GM03348 (cell line): ENCODE measurements at places on chromosomes 4 and X.

GRCh38 chr4:73621357-73621756 is 1.1 kb upstream of the RASSF6 start:
- no peak for DNase-seq

DNA sequence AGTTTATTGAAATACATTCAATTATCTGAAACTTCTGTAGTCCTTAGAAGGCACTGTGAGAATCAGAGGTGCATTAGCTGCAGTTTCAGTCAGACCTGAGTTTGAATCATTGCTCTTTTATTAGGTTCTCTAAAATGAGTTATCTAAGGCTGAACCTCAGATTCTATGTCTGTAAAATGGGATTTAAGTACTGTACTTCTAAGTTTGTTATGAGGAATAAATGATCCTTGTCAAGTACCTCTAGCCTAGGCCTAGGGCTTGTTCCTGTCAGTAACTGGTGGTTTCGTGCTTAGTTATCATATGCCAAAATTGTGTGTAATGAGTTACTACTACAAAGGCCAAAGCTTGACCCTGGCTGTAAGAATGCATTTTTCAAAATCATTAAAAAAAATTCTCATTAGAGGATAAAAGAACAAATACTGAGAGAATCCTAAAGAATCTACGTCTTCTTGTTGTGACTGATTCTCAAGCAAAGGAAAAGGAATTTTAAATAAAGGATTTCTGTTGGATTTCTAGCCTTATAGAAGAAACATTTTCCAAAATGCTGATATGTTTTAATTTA is 65.8 kb downstream of the SLIT2 start:
- DNase-seq: no peak

DNA sequence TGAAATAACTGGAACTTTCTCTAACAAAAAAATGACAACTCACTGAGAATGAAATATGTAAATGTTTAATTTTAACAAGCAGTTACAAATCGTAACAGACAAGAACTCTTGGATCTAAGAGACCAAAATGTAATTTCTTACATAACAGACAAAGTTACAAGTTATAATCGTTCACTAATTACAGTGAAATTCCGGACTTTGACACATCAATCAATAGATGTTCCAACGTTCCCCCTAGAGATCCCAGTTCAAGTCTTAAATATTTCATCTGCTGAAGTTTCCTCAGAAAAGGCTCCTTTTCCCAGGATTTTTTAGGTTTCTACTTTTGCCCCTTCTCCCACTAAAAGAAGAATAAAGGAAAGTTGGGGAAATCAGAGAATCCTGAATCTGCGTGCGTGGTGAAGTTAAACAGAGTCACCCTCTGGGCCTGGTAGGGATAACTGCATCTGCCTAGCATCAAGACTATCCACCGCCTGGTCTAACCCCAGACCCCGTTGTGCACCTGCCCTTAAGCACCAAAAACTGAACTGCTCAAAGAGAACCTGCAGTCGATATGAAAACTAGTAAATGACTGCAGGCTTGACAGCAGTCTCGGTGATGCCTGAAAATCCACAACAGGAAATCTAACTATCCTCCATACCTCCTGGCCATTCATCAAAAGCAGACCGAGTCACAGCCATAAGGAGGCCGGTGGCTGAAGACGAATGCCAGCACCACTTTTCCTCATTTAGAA is 2.3 kb downstream of the IRF2 start:
- DNase-seq: peak; percentile 43

DNA sequence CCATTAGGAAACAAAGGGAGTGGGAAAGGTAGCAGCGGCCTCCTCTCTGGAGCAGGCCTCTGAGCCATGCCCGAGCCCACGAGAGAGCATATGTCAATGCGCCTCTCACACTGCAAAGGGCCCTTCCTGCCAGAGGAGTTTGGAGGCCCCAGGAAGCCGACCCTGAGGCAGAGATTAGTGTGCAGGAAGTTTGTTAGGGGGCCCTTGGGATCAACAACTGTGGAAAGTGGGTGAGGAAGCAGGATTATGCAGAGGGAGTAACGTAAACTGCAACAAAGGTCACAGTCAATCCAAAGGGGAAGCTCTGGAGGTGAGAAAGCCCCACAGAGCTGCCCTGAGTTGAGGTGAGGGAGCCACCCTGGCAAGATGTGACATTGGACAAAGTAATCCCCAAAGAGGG is 17.4 kb downstream of the RTL5 start:
- DNase-seq: no peak

GRCh38 chrX:100680756-100681155 is 36.8 kb downstream of the SRPX2 start:
- DNase-seq: no peak

DNA sequence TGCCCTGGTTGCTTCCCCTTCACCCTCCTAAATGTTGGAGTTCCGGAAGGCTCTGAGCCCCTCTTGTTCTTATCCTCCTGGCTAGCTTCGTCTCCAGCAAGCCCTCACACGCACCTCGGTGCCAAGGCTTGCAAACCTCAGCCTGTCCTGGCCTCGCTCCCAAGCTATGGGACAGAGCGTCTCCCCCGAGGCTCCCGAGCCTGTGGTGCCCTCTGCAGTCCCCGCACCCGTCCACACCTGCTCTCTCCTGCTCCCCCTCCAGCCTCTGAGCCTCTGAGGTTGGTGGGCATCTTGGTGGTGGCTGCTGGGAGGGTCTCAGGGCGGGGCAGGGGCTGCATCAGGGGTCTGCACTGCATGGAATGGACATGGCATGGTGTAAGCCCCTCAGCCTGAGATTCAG is 63.2 kb downstream of the TRMT44 start:
- DNase-seq: no peak

GRCh38 chr4:181677621-181678020 is 565.6 kb upstream of the TENM3 start:
- no peak for DNase-seq

DNA sequence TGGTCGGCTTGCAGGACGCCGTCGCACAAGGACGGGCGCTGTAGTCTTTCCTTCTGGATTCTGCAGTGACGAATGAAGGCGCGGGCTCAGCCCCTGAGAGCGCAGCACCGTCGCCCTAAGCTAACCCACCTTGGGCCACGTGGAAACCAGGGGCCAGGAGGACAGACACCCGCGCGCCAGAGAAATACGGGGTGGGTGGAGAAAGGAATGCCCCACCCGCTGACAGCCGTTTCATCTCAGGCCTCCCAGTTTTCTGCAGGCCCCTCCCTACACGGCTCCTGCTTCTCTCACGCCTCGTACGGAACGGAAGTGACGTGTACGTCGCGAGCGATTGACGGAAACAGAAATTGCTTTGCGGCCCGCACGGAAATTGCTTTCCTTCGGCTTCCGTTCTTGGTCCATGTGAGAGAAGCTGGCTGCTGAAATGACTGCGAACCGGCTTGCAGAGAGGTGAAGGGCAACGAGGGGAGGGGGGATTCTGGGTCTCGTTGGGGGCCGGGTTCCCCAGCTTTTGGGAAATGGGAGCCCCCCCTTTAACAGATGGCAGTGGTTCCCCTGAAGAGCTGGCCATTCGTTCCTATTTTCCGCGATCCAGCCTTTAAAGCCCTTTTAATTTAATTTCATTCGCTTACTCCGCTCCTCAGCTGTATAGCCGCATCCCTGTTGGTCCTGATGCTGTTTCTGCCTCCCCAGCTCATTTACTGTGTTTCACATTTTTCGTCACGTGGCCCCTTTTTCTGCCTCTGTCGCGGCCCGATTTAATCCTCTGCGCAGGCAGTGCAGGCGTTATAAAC is at the start of gene UTP14A:
Gene UTP14A (plus strand): TSS at position 378 of the 794 bp plus-strand sequence. CDS start 47 bp downstream, at position 425.
- DNase-seq: peak; percentile 86

DNA sequence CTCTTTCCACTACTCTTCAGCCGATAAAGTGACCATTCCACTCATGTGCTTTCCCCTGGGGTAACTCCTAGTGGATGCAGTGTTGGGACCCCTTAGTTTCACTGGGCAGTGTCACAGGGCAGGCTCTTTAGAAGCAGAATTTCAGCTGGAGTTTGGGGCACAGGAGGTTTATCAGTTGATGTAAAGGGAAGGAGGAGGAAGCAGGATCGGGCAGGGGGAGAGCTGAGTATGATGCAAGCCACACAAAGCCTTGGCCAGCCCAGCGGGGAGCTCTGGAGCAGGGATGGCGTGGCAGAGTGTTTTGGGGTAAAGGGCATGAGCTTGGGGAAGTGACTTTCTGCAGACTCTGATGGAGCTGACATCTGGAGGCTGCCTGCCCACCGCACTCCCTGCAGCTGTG is 19.3 kb downstream of the WDR13 start:
- DNase-seq: no peak

GRCh38 chrX:45622538-45622937 is 421.9 kb upstream of the DIPK2B start:
- peak; percentile 31 for DNase-seq
